ENCODE measurements at places on chromosomes 5 and 9. TPM values are rescaled to one million over a fixed set of nuclear protein-coding genes. Genes with fewer than 3 reads are reported as not detected.
A peak's percentile ranks its signal among the peaks of the same experiment; 100 is the strongest.

The MEIKIN gene
- total RNA-seq = not detected

The GALT gene
- total RNA-seq = 15.0 TPM

The ABO gene
- not detected for total RNA-seq

The FOXD4 gene
- total RNA-seq = 1.2 TPM

DNA sequence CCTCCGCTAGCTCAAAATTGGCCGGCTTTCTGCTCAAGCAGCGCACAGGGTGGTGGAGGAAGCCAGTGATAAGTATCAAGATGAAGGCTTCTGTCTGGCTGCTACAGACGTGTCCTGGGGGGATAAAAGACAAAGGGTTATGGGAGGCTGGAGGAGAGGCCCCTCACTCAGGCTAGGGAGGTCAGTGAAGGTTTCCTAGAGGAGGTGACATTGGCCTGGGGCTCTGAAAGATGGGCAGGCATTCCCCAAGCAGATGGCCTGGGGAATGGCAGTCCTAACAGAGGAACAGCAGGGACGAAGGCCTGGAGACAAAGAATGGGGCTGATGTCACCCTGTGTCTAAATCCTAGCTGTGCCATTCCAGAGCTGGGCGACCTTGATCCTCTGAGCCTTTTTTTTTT lies 32.3 kb downstream of the OLFML2A start:
- no peak for DNase-seq

DNA sequence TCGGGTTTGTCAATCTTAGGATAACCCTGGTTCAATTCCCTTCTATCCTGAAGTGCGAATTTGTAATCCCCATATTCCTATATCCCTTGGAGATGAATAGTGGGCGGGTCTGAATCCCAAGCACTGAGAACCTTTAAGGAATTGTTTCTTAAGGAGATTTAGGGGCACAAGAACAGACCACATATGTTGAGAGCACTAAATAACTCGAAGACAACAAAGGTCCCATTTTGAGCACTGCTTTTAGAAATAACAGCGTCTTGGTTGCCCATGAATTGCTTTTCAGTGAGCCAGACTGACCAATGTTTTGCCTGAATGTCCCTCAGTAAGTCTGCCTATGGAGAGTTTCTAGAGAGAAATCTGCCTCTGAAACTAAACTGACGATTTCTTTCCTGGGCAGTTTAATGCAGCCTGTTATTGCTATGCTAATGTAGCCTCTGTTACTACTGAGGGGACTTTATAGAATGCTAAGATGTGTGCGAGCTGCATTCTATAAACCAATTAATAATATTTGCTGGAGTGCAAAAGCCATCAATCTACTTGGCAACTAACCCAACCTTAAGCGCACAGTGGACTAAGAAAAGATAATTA lies 445.0 kb upstream of the DMAC1 start:
- no peak for DNase-seq

GRCh38 chr5:113224605-113225065 lies 210.2 kb downstream of the TSSK1B start:
- no peak for DNase-seq

GRCh38 chr5:18023986-18024385 lies 389.7 kb downstream of the TAF11L14 start:
- DNase-seq = no peak

GRCh38 chr9:6757132-6757455 lies 679 bp upstream of the KDM4C start:
- peak; percentile 83 for DNase-seq

DNA sequence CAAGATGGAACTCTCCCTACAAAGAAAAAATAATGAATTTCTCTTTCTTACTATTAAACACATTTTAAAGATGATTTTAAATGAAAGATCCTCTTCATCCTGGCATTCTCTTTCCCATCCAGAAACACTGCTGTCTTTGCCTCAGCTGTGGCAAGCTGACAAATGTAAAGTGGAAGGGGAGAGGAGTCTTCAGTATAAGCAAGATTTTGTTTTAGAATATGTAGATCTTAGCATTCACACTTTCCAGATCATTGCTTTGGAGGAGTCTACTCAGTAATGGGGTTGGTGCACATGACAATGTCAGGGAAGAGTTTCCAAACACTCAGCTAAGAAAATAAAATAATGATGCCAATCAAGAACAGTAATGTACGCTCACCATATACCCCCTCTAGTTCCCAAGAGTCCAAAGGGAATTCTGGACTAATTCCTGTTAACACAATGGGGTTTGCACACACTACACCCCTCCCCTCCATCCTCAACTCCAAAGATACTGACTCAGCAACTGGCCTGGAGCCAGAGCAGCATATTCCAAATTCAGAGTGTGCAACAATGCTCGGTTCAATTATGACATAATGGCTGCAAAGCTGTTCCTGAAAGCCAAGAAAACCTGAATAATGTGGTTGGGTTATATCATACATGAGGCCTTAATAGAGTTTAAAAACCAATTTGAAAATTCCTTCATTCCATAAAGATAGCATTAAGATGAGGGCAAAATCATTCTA lies 4.6 kb downstream of the C5orf63 start:
- DNase-seq = peak; percentile 48

DNA sequence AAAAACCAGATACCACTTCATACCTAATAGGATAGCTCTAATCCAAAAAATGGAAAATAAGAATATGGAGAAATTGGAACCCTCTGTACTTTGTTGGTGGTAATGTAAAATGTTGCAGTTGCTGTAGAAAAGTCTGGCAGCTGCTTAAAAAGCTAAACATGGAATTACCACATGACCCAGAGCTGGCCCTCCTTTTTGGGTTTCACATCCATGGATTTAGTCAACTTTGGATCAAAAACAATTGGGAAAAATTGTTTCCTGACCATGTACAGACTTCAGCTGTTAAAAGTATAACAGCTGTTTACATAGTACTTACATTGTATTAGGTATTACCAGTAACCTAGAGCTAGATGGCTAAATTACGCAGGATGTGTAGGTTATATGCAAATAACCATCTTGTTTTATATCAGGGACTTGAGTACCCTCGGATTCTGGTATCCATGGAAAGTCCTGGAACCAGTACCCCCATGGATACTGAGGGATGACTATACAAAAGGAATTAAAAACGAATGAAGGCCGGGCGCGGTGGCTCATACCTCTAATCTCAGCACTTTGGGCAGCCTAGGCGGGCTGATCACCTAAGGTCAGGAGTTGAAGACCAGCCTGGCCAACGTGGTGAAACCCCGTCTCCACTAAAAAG lies 15.8 kb downstream of the DNAJA1 start:
- DNase-seq = no peak

- DNase-seq = no peak
Measured at GRCh38 chr9:37141015-37141414, 20.6 kb downstream of the ZCCHC7 start.

DNA sequence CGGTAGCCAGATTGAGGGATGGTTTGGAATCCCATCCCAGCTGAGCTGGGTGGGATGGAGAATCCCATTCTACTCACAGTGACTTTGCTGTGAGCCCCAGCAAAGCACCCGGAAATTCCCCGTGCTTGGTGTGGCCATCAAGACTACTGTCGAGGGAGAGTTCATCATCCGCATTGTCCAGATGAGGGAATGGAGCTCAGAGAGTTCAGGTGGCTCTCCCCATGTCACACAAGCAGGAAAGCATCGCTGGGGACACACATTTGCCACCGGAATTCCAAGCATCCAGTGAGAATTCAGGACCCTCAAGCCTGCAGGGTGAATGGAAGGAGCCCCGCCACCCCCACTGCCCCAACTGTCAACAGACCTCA lies 54.4 kb downstream of the HRH2 start:
- DNase-seq = no peak
